ENCODE measurements at places on chromosomes 13 and 19. TPM values are rescaled to one million over a fixed set of nuclear protein-coding genes. Genes with fewer than 3 reads are reported as not detected.

DNA sequence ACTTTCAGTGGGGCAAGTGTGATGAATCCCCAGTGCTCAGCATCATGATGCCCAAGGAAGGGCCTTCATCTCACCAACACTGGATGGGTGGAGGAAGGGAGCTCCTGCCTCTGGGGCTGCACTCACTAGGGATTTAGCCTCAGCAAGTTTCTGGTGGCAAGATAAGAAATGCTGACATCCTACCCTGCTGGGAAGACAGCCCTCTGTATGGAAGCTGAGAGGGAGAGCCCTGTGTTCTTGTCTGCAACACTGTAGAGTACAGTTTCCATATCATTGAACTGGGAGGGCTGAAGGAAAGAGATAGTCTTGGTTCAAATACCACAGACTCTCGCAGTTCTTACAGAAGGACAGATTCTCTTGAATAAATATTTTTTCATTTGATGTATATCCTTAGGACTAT, 7.3 kb upstream of the ZNF460 start:
- no peaks in the 10 kb centered on the region for H3K36me3 ChIP-seq
- no peaks in the 10 kb centered on the region for H3K4me1 ChIP-seq
- no peak overlapping the region for H3K27ac ChIP-seq

- H3K36me3 ChIP-seq, result no peaks in the 10 kb centered on the region
- H3K4me1 ChIP-seq, result peaks cover 72% of the 10 kb centered on the region
- no peak overlapping the region for H3K27ac ChIP-seq
- H3K27me3 ChIP-seq, result no peaks in the 10 kb centered on the region
Measured at GRCh38 chr13:75319254-75319653, 162.7 kb downstream of the TBC1D4 start.

- no peak overlapping the region for H3K4me3 ChIP-seq
- H3K27ac ChIP-seq, result no peak overlapping the region
- peaks cover 28% of the 10 kb centered on the region for H3K27me3 ChIP-seq
- no peak for DNase-seq
- no peaks in the 10 kb centered on the region for H3K36me3 ChIP-seq
- no peaks in the 10 kb centered on the region for H3K4me1 ChIP-seq
Measured at GRCh38 chr13:113915012-113915763, 51.3 kb upstream of the GAS6 start.

- no peak overlapping the region for H3K27ac ChIP-seq
- no peak overlapping the region for H3K4me3 ChIP-seq
Measured at GRCh38 chr13:81987159-81987558, 1646.2 kb upstream of the SPRY2 start.

GRCh38 chr13:78603240-78603957, at the start of gene POU4F1:
Gene POU4F1, minus strand, starts transcription at chr13:78603552. Its CDS starts 226 bp downstream, at chr13:78603326.
- H3K4me3 ChIP-seq, result peak within 1 kb of the TSS; percentile 48
- peaks cover 47% of the 10 kb centered on the region for H3K4me1 ChIP-seq
- H3K27me3 ChIP-seq, result peaks cover 90% of the 10 kb centered on the region
- H3K36me3 ChIP-seq, result no peaks in the 10 kb centered on the region
- H3K27ac ChIP-seq, result no peak within 1 kb of the TSS

DNA sequence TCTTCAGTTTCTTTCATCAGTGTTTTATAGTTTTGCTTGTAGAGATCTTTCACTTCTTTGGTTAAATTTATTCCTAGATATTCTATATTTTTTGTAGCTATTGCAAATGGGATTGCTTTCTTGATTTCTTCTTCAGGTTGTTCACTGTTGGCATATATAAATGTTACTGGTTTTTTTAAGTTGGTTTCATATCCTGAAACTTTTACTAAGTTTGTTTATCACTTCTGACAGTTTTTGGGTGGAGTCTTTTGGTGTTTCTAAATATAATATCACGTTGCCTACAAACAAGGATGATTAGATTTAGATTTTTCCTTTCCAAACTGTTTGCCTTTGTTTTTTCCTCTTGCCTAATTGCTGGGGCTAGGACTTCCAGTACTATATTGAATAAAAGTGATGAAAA, 109.7 kb downstream of the PAN3 start:
- H3K27ac ChIP-seq, result no peak overlapping the region
- DNase-seq, result no peak
- H3K4me1 ChIP-seq, result peaks cover 18% of the 10 kb centered on the region
- no peaks in the 10 kb centered on the region for H3K27me3 ChIP-seq
- no peak overlapping the region for H3K4me3 ChIP-seq

- H3K36me3 ChIP-seq, result no peaks in the 10 kb centered on the region
- H3K4me1 ChIP-seq, result no peaks in the 10 kb centered on the region
- H3K27me3 ChIP-seq, result no peaks in the 10 kb centered on the region
- no peak overlapping the region for H3K4me3 ChIP-seq
- no peak overlapping the region for H3K27ac ChIP-seq
- no peak for DNase-seq
Measured at GRCh38 chr13:26469602-26470001, 87.9 kb upstream of the WASF3 start.

DNA sequence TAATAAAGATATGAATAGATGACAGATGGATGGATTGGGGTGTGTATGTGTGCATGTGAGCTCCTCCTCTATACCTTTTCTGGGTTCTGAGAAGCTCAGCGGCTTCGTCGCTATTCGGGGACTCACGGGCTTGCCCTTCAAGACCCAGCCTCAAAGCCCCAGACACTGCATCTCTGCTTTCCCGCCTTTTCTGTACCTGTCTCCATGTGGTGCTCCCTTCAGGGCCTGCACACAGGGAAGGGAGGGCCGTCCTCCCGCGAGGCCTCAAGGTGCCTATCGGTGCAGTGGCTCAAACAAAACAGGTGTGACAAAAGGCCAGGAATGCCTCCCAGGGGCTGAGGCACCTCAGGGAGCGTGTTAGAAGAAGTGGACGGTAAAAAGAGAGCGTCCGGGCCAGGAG, 16.2 kb downstream of the KRTDAP start:
- no peak overlapping the region for H3K4me3 ChIP-seq
- H3K36me3 ChIP-seq, result no peaks in the 10 kb centered on the region
- no peaks in the 10 kb centered on the region for H3K4me1 ChIP-seq
- no peak for DNase-seq
- H3K27me3 ChIP-seq, result no peaks in the 10 kb centered on the region
- no peak overlapping the region for H3K27ac ChIP-seq

- no peaks in the 10 kb centered on the region for H3K4me1 ChIP-seq
- H3K27me3 ChIP-seq, result no peaks in the 10 kb centered on the region
- no peak overlapping the region for H3K4me3 ChIP-seq
- no peak for DNase-seq
Measured at GRCh38 chr13:30870049-30870884, 35.8 kb upstream of the MEDAG start.

DNA sequence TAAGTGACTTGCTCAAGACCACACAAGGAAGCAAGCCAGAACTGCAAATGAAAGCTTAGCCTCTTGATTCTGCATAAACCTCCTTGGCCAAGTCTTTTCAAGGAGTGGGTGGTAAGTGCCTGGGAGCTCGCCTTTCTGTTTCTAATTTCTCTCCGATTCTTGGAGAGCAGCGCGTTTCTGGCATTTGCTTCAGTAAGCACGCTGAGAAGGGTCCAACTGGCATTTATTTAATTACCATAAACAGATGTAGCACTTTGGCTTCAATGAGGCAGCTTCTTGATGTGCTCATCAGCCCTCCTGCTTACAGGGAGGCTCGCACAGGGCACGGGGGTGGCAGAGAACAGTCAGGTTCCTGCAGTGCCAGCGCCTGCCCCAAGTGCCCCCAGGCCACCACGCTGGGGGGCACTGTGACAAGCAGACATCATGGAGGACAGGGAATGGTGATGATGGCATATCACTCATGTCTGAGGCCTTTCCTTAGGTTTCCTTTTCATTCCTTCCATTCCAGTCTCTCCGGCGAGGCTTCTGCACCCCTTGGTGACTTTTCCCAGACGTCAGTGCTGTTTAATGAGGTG, 13.3 kb downstream of the SIAH3 start:
- no peaks in the 10 kb centered on the region for H3K27me3 ChIP-seq
- no peaks in the 10 kb centered on the region for H3K36me3 ChIP-seq
- H3K27ac ChIP-seq, result no peak overlapping the region
- H3K4me3 ChIP-seq, result no peak overlapping the region

GRCh38 chr13:54852831-54853230, 1824.2 kb downstream of the OLFM4 start:
- no peaks in the 10 kb centered on the region for H3K4me1 ChIP-seq
- no peaks in the 10 kb centered on the region for H3K36me3 ChIP-seq
- no peaks in the 10 kb centered on the region for H3K27me3 ChIP-seq
- no peak for DNase-seq
- no peak overlapping the region for H3K27ac ChIP-seq
- H3K4me3 ChIP-seq, result no peak overlapping the region

- no peaks in the 10 kb centered on the region for H3K36me3 ChIP-seq
- H3K4me1 ChIP-seq, result no peaks in the 10 kb centered on the region
- H3K27me3 ChIP-seq, result no peaks in the 10 kb centered on the region
- no peak overlapping the region for H3K4me3 ChIP-seq
- no peak overlapping the region for H3K27ac ChIP-seq
Measured at GRCh38 chr13:24664726-24665409, 15.3 kb upstream of the ATP12A start.

GRCh38 chr19:3443840-3444694, 36.3 kb downstream of the SMIM24 start:
- no peaks in the 10 kb centered on the region for H3K27me3 ChIP-seq
- DNase-seq, result no peak
- no peak overlapping the region for H3K4me3 ChIP-seq
- H3K36me3 ChIP-seq, result no peaks in the 10 kb centered on the region

DNA sequence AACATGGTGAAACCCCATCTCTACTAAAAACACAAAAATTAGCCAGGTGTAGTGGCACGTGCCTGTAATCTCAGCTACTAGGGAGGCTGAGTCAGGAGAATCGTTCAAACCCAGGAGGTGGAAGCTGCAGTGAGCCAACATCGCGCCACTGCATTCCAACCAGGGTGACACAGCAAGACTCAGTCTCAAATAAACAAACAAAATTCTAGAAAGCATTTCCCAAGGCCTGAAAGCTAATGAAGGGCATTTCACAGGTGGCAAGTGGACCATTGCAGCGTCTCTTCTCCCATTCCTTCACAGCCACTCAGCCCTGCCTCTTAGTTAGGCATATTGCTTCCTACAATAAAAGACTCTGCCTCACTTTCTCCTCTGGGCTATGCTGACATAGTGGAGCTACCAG, 13.5 kb upstream of the RXFP2 start:
- no peak for DNase-seq
- no peaks in the 10 kb centered on the region for H3K4me1 ChIP-seq
- no peak overlapping the region for H3K4me3 ChIP-seq
- H3K27me3 ChIP-seq, result no peaks in the 10 kb centered on the region
- no peak overlapping the region for H3K27ac ChIP-seq

DNA sequence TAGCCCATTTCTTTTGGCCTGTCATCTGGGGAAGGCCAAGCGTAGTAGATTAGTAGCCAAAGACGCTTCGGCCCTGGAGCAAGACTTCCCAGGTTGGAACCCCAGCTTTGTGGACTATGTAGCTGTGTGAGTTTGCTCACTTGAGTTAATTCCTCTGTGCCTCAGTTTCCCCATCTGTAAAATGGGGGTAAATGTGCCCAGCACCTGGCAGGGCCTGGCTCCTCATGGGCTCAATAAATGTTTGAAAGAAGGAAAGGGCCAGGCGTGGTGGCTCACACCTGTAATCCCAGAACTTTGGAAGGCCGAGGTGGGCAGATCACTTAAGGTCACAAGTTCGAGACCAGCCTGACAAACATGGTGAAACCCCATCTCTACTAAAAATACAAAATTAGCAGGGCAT, 14.9 kb upstream of the HNRNPM start:
- H3K36me3 ChIP-seq, result peaks cover 2% of the 10 kb centered on the region
- H3K4me3 ChIP-seq, result no peak overlapping the region
- no peak for DNase-seq
- no peaks in the 10 kb centered on the region for H3K27me3 ChIP-seq
- H3K4me1 ChIP-seq, result no peaks in the 10 kb centered on the region

DNA sequence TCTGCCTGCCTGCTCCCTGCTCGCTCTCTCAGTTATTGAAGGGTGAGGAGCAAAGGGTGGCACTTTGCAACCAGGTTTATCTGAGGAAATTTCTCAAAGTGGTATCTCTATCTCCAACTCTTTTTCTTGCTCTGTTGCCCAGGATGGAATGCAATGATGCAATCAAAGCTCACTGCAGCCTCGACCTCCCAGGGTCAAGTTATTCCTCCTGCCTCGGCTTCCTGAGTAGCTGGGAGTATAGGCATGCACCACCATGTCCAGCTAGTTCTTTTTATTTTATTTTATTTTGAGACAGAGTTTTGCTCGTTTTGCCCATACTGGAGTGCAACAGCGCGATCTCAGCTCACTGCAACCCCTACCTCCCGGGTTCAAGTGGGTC, 4.9 kb downstream of the ACTMAP start:
- H3K27ac ChIP-seq, result no peak overlapping the region
- H3K4me1 ChIP-seq, result peaks cover 11% of the 10 kb centered on the region
- no peaks in the 10 kb centered on the region for H3K27me3 ChIP-seq
- no peaks in the 10 kb centered on the region for H3K36me3 ChIP-seq
- H3K4me3 ChIP-seq, result no peak overlapping the region
- DNase-seq, result no peak

GRCh38 chr19:27997069-27997468, 1215.9 kb downstream of the UQCRFS1 start:
- no peak overlapping the region for H3K27ac ChIP-seq
- no peaks in the 10 kb centered on the region for H3K36me3 ChIP-seq
- H3K4me3 ChIP-seq, result no peak overlapping the region
- H3K27me3 ChIP-seq, result no peaks in the 10 kb centered on the region
- DNase-seq, result no peak
- no peaks in the 10 kb centered on the region for H3K4me1 ChIP-seq

DNA sequence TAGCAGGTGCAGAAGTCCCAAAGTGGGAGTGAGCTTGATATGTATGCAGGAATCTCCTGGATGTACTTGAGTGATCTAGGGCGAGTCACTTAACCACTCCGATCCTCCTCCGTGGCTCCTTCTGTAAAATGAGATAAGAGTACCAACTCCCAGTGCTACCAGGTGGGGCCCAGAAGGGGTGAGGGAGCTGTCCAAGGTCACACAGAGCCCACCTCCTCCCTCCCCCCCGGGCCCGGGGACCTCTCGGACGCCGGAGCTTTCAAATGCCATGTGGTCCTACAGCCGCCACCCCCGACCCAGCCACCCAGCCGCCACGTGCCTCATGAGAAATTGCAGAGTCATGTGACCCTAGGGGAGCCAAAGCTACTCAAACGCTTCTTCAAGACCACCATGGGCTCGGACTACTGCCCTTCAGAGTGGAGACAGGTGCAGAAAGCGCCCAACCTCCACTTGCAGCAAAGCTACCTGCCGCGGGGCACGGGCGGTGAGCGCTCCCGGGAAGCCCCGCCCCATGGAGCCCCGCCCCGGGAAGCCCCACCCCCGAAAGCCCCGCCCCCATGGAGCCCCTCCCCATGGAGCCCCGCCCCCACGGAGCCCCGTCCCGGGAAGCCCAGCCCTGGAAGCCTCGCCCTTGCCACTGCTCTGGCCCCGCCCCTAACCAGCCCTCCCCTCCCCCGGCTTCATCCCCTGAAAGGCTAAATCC, 10.1 kb upstream of the ZNF358 start:
- H3K27me3 ChIP-seq, result no peaks in the 10 kb centered on the region
- no peak overlapping the region for H3K27ac ChIP-seq
- DNase-seq, result no peak
- peaks cover 10% of the 10 kb centered on the region for H3K4me1 ChIP-seq
- H3K4me3 ChIP-seq, result no peak overlapping the region

CD33 gene
- 0.58 TPM for total RNA-seq

ZSCAN4 gene
- total RNA-seq, result not detected

JAK3 gene
- total RNA-seq, result 132 TPM

KLK11 gene
- not detected for total RNA-seq

CACNG6 gene
- not detected for total RNA-seq

POU2F2 gene
- 68.5 TPM for total RNA-seq

ICAM3 gene
- total RNA-seq, result 191 TPM

FAAP24 gene
- total RNA-seq, result 1.3 TPM
